Right lobe of liver (tissue), 6 donors: ENCODE measurements at places on chromosomes 7 and 10. TPM values are rescaled to one million over a fixed set of nuclear protein-coding genes. Genes with fewer than 3 reads are reported as not detected.

Gene C10orf143
- total RNA-seq = 1.0 TPM

DNA sequence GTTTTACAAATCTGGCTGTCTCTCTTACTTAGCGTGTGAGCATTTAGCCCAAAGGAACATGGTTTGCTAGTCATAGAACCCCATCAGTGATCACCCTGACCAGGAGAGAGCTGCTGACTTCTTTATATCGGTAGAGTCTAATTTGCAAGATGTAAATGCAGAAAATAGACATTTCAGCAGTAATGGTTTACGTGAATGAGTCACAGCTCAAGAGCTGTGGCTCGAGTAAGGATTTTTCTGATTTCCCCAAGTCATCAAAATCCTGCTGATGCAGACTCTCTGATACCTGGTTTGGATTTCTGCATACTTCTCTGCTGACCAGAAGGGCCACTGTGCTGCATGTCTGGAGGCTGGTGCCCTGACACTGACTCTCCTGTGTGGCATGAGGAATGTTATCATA, 25.7 kb downstream of the NUB1 start:
- DNase-seq = no peak
- no peak overlapping the region for H3K27ac ChIP-seq
- H3K27me3 ChIP-seq = no peaks in the 10 kb centered on the region

GRCh38 chr7:44149571-44150465, 8.7 kb upstream of the MYL7 start:
- no peaks in the 10 kb centered on the region for H3K36me3 ChIP-seq
- peak; percentile 31 for DNase-seq
- H3K4me1 ChIP-seq = no peaks in the 10 kb centered on the region
- H3K27ac ChIP-seq = no peak overlapping the region
- no peak overlapping the region for H3K4me3 ChIP-seq

Gene GRB10
- 55.5 TPM for total RNA-seq

Gene CPA5
- total RNA-seq = not detected

Gene ZWINT
- total RNA-seq = 7.4 TPM

DNA sequence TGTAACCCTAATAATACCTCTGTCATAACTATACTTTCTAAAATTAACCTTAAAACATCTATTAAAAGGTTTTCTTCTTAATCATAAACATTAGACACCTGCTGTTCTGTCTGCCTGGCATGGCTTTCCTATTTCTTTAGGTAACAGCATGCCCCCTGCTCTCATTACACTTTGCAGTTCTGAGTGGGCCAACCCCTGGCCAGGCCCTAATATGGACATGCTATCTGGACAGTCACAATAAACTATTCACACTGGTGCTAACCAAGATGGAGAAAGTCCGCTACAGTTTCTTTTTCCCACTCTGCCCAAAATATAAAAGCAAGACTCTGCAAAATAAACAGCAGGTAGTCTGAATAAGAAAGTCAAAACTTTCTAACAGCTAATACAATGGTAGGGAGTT, 84.0 kb downstream of the ELAPOR2 start:
- no peak overlapping the region for H3K4me3 ChIP-seq
- no peaks in the 10 kb centered on the region for H3K27me3 ChIP-seq
- DNase-seq = no peak
- H3K36me3 ChIP-seq = no peaks in the 10 kb centered on the region

Gene IFIT2
- total RNA-seq = 9.2 TPM

Gene ADARB2
- total RNA-seq = 0.51 TPM

GRCh38 chr10:66882271-66882670, 43.6 kb upstream of the LRRTM3 start:
- H3K36me3 ChIP-seq = no peaks in the 10 kb centered on the region
- no peaks in the 10 kb centered on the region for H3K27me3 ChIP-seq
- no peak overlapping the region for H3K27ac ChIP-seq

DNA sequence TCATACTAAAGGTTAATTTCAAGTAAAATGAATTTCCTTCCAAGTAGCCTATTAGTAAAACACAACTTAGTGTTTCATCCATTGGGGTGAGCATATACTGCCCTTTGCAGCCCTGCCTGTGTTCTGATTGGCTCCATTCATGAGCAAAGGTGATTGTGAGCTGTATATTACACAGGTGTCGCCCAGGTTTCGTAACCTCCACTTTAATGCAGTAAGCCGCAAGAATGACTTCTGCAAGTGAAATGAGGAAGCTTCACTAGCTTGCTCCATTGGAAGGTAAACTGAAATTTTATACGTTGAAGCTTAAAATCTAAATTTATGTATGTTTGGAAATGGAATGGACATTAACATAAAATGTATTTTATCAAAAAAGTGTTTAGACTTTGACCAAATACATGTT, 24.4 kb downstream of the MTURN start:
- H3K27me3 ChIP-seq = no peaks in the 10 kb centered on the region
- no peak overlapping the region for H3K4me3 ChIP-seq
- H3K36me3 ChIP-seq = no peaks in the 10 kb centered on the region
- H3K4me1 ChIP-seq = no peaks in the 10 kb centered on the region

Gene ADIRF
- 28.9 TPM for total RNA-seq
